ENCODE measurements at places on chromosomes 7 and 10.

DNA sequence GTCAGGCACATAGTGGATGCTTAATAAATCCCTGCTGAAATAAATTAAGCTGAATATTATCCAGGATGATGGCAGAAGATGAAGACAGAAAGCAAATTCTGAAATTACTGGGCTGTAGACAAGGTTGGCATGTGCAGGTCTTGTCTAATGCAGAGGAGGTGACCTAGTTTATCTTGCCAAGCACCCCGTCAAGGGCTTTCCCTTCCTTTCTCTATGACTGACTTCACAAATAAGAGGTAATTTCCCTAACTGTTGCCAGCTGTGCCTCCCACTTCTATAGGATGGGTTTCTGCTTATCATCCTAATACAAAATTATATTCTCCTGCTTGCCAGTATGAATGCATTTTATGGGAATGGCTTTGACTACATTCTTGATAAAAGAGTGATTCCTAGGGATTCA lies 38.0 kb downstream of the LHFPL3 start:
- H3K4me3 ChIP-seq: no peak overlapping the region
- DNase-seq: no peak
- no peaks in the 10 kb centered on the region for H3K4me1 ChIP-seq
- H3K27me3 ChIP-seq: no peaks in the 10 kb centered on the region
- no peaks in the 10 kb centered on the region for H3K36me3 ChIP-seq
- no peak overlapping the region for H3K27ac ChIP-seq

GRCh38 chr10:124564881-124565280 lies 103.3 kb downstream of the LHPP start:
- H3K27me3 ChIP-seq: no peaks in the 10 kb centered on the region
- no peaks in the 10 kb centered on the region for H3K36me3 ChIP-seq
- peaks cover 18% of the 10 kb centered on the region for H3K4me1 ChIP-seq
- DNase-seq: no peak
- no peak overlapping the region for H3K4me3 ChIP-seq
- no peak overlapping the region for H3K27ac ChIP-seq

DNA sequence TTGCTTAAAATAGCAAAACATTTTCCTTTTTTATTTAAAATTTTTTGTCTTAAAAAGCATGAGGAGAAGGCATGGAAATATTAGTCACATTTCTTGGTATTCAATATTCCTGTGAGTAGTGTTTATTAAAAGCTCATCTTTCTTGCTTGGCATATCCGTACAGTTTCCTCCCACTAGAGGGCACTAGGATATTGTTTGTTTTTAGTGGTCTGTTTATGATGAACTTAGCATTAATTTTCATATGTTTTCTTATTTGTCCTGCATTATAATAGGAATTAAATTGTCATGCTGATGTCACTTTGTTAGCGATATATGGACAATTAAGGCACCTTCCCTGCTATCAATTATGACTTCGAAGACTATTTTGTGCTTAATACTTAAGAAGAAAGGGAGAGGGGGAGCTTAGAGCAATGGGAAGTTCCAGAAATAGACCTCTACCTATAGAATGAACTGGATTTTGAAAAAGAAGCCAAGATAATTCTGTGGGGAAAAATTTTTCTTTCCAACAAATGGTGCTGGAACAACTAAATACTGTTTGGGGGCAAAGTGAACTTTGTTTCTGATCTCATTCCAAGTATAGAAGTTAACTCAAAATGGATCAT lies 91.0 kb upstream of the STRIP2 start:
- DNase-seq: no peak
- no peak overlapping the region for H3K4me3 ChIP-seq
- no peak overlapping the region for H3K27ac ChIP-seq
- H3K36me3 ChIP-seq: no peaks in the 10 kb centered on the region

DNA sequence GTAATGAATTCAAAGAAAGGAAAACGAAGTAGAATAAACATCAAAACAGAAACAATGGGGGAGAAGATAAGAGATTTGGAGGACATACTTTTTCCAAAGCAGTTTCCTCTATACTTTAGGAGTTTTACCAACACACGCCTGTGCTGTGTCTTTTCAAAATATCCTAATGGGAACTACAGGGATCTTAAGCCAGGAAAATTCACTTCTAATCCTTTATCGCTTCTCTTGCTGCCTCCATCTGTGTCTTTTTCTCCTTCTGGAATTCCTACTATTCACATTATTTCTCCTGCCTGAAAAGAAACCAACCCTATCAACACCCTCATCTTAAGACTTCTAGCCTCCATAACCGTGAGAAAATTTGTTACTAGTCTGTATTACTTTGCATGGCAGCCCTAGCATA lies 6.8 kb downstream of the HNRNPF start:
- peaks cover 4% of the 10 kb centered on the region for H3K36me3 ChIP-seq
- no peak for DNase-seq
- no peaks in the 10 kb centered on the region for H3K27me3 ChIP-seq
- H3K4me3 ChIP-seq: no peak overlapping the region
- H3K4me1 ChIP-seq: peaks cover 43% of the 10 kb centered on the region

DNA sequence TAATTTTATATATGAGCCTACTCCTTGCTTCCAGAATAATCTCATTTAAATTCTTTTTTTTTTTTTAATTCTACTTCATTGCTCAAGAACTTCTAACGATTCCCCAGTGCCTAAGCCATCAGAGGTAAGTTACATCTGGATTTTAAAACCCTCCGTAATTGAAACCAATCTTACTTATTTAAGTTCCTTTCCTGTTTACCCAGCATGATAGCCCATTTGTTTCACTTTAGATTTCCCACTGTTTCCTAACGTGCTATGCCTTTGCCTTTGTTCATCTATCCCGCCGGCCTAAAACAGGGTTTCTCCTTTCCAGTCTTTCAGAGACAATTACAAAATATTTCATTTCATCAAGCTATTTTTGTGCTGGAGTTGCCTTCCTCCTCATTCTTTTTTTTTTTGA lies 75.8 kb upstream of the ETV1 start:
- no peak overlapping the region for H3K4me3 ChIP-seq
- no peaks in the 10 kb centered on the region for H3K36me3 ChIP-seq
- no peak for DNase-seq
- no peaks in the 10 kb centered on the region for H3K27me3 ChIP-seq

DNA sequence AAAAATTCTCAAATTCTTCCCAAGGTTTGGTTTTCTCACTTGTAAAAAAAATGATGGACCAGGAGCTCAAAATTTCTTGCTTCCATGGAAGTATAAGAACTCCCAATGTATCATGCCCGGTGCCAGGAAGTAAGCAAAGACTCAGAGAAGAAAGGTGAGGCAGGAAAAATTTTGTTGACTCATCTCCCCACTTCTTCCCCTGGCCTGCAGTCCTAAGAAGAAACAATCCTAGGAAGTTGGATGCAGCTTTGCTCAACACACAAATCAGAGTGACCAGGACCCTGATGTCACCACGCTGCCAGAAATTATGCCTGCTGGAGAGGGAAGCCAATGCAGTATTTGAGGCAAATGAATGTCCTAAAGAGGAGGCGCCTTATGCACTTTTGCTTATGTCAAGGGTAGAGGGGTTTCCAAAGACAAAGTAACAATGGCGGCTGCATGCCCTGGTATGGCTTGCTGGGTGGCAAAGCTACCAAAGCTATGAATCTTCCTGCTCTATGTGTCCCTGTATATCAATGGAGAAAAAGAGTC lies 163.6 kb downstream of the NEURL1 start:
- no peak overlapping the region for H3K27ac ChIP-seq
- H3K4me1 ChIP-seq: peaks cover 28% of the 10 kb centered on the region
- no peaks in the 10 kb centered on the region for H3K27me3 ChIP-seq
- H3K4me3 ChIP-seq: no peak overlapping the region
- peaks cover 18% of the 10 kb centered on the region for H3K36me3 ChIP-seq

- no peak overlapping the region for H3K4me3 ChIP-seq
- H3K27me3 ChIP-seq: no peaks in the 10 kb centered on the region
- no peak for DNase-seq
- H3K36me3 ChIP-seq: no peaks in the 10 kb centered on the region
- no peaks in the 10 kb centered on the region for H3K4me1 ChIP-seq
- H3K27ac ChIP-seq: no peak overlapping the region
These were observed 79.9 kb downstream of the CNNM2 start for GRCh38 chr10:102997998-102998397.

GRCh38 chr10:74947781-74948401 lies 121.5 kb downstream of the KAT6B start:
- H3K4me1 ChIP-seq: no peaks in the 10 kb centered on the region
- no peak overlapping the region for H3K27ac ChIP-seq
- no peaks in the 10 kb centered on the region for H3K36me3 ChIP-seq
- H3K27me3 ChIP-seq: no peaks in the 10 kb centered on the region
- DNase-seq: no peak

- no peaks in the 10 kb centered on the region for H3K4me1 ChIP-seq
- no peak overlapping the region for H3K27ac ChIP-seq
- H3K27me3 ChIP-seq: peaks cover 5% of the 10 kb centered on the region
- H3K4me3 ChIP-seq: no peak overlapping the region
These were observed 66.2 kb downstream of the FAM241B start for GRCh38 chr10:69696073-69696731.

DNA sequence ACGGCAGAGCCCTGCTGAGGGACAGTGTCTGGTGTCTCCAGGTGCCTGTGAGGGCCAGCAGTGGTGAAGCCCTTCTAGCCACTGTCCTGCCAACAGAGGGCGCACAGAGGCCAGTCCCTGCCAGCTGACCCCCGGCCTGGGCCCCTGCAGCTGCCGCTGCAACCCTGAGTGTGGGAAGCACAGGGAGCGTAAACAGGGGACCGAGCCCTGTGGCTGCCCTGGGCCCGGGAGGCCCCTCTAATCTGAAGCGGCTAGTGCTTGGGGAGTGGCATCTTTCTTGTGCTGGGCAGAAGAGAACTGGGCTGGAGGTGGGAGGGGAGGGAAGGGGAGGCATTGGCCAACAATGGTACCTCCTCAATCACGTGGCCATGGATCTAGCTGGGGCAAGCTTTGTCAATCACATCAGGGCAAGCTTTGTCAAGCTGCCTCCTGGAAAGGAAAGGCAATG lies 34.6 kb downstream of the TRIM8 start:
- no peaks in the 10 kb centered on the region for H3K27me3 ChIP-seq
- H3K4me3 ChIP-seq: no peak overlapping the region
- no peak overlapping the region for H3K27ac ChIP-seq
- peaks cover 53% of the 10 kb centered on the region for H3K4me1 ChIP-seq
- H3K36me3 ChIP-seq: no peaks in the 10 kb centered on the region

GRCh38 chr7:148547951-148548350 lies 42.6 kb upstream of the C7orf33 start:
- H3K27me3 ChIP-seq: no peaks in the 10 kb centered on the region
- no peaks in the 10 kb centered on the region for H3K4me1 ChIP-seq
- no peak for DNase-seq
- H3K36me3 ChIP-seq: no peaks in the 10 kb centered on the region
- H3K4me3 ChIP-seq: no peak overlapping the region

DNA sequence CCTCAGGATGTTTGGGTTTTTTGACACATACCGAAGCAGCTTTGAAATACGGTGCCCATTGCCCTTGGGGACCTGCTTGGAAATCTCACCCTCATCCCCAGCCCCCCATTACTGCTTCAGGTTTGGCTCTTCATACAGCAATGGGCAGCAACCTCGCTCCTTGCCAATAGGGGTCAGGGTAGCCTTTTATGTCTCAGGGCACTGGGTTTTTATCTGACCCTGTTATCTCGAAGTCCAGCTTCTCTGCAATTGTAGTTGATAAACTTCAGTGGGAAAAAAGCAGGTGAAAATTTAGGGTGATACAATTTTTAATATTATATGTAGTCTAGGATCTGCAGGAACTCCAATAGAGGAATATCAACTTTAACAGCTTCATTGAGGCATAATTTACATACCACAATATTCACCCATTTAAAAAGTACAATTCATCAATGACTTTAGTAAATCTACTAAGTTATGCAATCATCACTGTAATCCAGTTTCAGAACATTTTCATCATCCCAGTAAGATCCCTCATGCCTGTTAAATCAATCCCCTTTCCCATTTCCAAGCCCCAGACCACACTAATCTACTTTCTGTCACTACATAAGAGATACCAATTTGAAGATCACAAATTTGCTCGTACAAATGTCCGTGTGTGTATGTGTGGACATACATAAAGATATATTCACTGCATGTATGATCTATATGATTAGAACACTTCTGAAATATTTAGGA lies 386.2 kb downstream of the KCNMA1 start:
- H3K4me1 ChIP-seq: peaks cover 7% of the 10 kb centered on the region
- H3K27ac ChIP-seq: no peak overlapping the region
- no peak overlapping the region for H3K4me3 ChIP-seq
- no peaks in the 10 kb centered on the region for H3K27me3 ChIP-seq
- DNase-seq: peak; percentile 47

GRCh38 chr7:29841926-29842701 lies 35.8 kb downstream of the WIPF3 start:
- no peaks in the 10 kb centered on the region for H3K36me3 ChIP-seq
- no peak for DNase-seq
- no peaks in the 10 kb centered on the region for H3K4me1 ChIP-seq
- H3K27ac ChIP-seq: no peak overlapping the region

- H3K27me3 ChIP-seq: no peaks in the 10 kb centered on the region
- H3K4me1 ChIP-seq: no peaks in the 10 kb centered on the region
- H3K27ac ChIP-seq: no peak overlapping the region
- no peaks in the 10 kb centered on the region for H3K36me3 ChIP-seq
- H3K4me3 ChIP-seq: no peak overlapping the region
These were observed 193.4 kb upstream of the MBL2 start for GRCh38 chr10:52965938-52966401.

- DNase-seq: no peak
- H3K4me1 ChIP-seq: no peaks in the 10 kb centered on the region
- no peak overlapping the region for H3K27ac ChIP-seq
- H3K36me3 ChIP-seq: no peaks in the 10 kb centered on the region
These were observed 128.3 kb upstream of the MKI67 start for GRCh38 chr10:128254476-128254875.

- DNase-seq: peak; percentile 49
- H3K4me3 ChIP-seq: peak overlapping the region; percentile 14
- H3K27me3 ChIP-seq: no peaks in the 10 kb centered on the region
- peaks cover 26% of the 10 kb centered on the region for H3K4me1 ChIP-seq
- peak overlapping the region; percentile 90 for H3K27ac ChIP-seq
These were observed 105.4 kb upstream of the FAM133B start for GRCh38 chr7:92695308-92696261.

DNA sequence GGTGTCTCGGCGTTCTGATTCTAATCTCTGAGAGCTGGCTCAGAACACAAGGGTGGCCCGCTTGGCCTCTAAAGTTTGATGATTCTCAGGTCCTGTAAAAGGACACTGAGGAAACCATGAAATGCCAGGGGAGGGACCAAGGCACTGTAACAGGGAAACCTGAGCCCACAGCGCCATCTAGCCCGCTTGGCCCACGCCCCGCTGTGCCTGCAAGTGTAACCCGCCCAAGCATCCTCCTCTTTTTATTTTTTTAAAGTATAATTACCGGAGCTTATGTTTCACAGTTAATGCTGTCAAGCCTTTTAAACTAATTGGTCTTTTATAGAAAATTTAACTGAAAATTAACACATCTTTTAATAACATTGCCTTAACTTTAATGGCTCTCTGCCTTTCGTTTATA lies 734.7 kb downstream of the KCNMA1 start:
- H3K4me1 ChIP-seq: no peaks in the 10 kb centered on the region
- DNase-seq: no peak
- no peak overlapping the region for H3K27ac ChIP-seq

GRCh38 chr10:79113827-79114226 lies 45.1 kb downstream of the ZMIZ1 start:
- peaks cover 36% of the 10 kb centered on the region for H3K4me1 ChIP-seq
- DNase-seq: no peak
- H3K27me3 ChIP-seq: no peaks in the 10 kb centered on the region
- H3K36me3 ChIP-seq: peaks cover 6% of the 10 kb centered on the region
- H3K27ac ChIP-seq: no peak overlapping the region
